Kidney (tissue), 22 donors: ENCODE measurements at places on chromosomes 12 and 14. TPM values are rescaled to one million over a fixed set of nuclear protein-coding genes. Genes with fewer than 3 reads are reported as not detected.
A peak's percentile ranks its signal among the peaks of the same experiment; 100 is the strongest.

- DNase-seq = no peak
Measured at GRCh38 chr12:116517431-116518045, 41.6 kb upstream of the MAP1LC3B2 start.

- no peak for DNase-seq
Measured at GRCh38 chr14:31880935-31881334, 196.2 kb upstream of the ARHGAP5 start.

CKB gene
- total RNA-seq = 539 TPM

DNA sequence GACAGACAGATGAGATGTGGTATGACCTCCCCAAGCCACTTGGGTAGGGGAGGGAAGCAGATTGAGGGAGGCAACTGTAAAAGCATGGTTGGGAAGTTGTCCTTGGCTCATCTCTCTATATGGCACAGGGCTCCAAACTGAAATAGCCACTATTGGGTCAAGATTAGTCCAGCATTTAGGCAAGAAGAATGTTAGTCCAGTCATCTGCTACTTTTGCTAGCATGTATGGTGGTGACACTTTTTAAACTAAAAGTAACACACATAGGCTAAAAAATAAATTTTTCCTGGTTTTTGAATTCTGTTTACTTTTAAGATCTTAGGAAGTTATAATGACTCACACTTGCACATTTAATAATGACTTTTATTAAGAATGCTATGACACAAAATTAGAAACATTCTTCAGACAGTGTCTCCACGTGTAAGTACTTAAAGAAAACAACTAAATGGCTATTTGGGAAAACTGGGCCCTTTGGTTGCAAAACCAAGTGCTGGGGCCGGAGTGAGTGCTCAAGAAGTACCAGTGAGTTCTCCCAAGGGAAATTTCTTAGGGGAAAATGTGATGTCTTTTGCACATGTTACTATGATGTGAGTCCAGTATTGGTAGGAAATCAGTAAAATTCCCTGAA, 179.1 kb upstream of the HIF1A start:
- DNase-seq = no peak

TTC9 gene
- total RNA-seq = 5.2 TPM

DNA sequence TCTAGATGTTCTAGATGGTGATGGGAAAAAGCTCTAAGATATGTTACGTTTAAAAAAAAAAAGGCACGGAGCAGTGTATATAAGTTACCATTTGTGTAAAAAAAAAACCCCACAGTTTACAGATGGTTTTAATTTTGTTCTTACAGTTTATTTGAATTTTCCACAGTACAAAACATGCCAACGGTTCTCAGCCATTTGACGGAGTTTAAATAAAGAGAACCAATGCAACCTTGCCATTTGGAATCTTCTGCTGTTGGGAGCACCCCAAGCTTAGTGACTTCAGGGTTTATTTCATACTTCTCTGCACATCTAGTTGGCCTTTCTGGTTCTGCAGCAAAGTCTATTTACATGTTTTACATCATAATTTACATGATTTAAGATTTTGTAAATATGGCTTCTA, 7.7 kb upstream of the HPD start:
- DNase-seq = no peak

DNA sequence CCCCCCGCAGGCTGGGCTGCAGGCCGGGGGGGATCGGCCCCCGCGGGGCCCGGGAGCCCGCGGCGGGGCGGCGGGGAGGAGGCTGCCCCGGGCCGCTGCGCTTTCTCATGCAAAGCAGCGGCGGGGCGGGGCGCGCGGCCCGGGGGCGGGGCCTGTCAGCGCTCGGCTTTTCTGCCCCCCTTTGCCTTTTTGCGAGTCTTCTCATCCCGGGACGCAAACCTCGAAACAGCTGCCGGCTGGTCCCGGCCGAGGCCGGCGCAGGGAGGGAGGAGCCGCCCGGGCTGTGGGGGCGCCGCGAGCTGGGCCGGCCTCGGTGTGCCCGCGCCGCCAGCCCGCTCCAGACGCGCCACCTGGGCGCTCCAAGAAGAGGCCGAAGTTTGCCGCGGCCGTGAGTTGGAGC, at the start of gene FZD10:
FZD10 (plus strand) TSS at position 198 of the 400 bp plus-strand sequence. CDS start 479 bp downstream, outside the sequence.
- DNase-seq = peak; percentile 92

NPAS3 gene
- total RNA-seq = 5.0 TPM

GRCh38 chr14:99348816-99349614, 77.0 kb upstream of the BCL11B start:
- no peak for DNase-seq

GRCh38 chr12:114700392-114701103, 16.6 kb upstream of the TBX3 start:
- DNase-seq = no peak

- DNase-seq = no peak
Measured at GRCh38 chr12:57874166-57875108, 27.9 kb upstream of the CTDSP2 start.

DNA sequence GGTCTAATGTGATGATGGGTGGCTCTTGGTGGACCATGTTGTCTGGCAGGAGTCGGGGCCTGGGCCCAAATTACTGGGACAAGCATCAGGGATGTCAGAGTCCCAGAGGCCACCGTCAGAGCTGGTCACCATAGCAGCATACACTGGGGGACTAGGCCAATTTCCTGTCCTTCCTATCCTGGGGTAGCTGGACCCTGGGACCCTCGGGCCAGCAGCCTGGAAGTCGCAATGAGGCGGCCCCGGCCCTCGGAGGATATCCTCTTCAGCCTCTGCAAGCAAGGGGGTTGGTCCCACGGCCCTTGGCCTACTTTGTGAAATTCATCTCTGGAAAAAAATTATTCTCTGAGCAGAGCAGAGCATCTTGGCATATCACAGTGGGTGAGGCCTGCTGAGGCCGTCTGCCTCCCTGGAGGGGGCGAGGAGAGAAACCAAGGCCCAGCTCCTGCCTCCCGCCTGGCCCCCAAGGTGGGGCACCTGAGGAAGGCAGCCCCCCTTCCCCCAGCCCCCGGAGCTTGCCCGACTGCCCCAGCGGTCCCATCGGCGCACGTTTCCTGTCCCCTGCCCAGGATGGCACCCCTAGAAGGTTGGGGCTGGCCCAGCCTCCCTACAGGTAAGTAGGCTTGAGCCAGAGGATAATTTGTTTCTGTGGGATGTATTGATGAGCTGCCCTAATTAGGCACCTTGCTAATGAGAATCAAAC, 135.0 kb upstream of the MYL2 start:
- no peak for DNase-seq

CD163L1 gene
- 7.0 TPM for total RNA-seq
